Stimulated activated CD4-positive, alpha-beta T cell treated with anti-CD3 and anti-CD28 coated beads, Interleukin-1b, Interleukin-23, amount 100 ng/mL, for 1 hour (primary cell): ENCODE measurements at places on chromosomes 1 and 21.

DNA sequence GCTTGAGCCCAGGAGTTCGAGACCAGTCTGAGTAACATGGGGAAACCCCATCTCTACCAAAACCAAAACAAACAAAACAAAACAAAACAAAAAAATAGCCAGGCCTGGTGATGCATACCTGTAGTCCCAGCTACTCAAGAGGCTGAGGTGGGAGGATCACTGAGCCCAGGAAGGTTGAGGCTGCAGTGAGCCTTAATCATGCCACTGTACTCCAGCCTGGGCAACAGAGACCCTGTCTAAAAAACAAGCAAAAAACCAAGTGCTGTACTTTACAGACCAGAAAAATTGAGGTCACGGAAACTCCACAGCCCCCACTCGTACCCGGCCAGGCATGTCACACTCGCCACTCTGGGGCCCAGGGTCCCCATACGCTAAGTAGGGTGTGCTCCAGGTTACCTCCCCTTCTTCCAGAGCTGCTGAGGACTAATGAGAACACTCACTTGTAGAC lies 22.9 kb downstream of the ATP2B4 start:
- DNase-seq, result no peak

DNA sequence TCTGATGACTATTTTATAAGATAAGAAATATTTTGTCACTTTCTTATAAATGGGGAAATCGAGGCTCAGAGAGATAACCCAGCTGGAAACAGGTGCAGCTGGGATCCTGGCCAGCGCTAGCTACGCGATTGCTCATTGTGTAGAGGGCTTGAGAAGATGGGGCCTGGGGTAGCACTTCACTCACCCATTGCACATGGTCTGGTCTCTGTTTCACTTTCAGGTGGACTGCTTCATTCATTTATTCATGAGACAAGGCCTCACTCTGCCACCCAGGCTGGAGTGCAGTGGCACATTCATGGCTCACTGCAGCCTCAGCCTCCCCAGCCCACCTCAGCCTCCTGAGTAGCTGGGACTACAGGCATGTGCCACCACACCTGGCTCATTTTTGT lies 23.8 kb downstream of the UBE4B start:
- DNase-seq, result no peak

DNA sequence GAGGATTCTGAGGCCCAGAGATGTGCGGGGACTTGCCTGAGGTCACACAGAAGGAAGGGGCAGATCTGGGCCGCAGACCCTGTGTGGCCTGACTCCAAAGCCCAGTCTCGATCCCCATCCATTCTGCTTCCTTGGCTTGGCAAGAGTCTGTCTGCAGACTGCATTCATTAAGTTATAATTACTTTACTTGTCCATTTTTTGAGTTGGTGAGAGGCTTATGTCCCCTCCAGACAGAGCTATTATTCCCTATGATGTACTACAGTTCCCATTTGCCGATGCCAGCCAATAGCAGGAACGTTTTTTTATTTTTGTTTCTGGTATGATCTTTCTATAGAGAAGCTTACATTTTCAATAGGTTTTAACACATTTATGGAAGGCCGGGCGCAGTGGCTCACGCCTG lies 101.5 kb downstream of the ARHGEF10L start:
- DNase-seq, result no peak

GRCh38 chr1:51268634-51269033 lies 32.6 kb downstream of the RNF11 start:
- no peak for DNase-seq

DNA sequence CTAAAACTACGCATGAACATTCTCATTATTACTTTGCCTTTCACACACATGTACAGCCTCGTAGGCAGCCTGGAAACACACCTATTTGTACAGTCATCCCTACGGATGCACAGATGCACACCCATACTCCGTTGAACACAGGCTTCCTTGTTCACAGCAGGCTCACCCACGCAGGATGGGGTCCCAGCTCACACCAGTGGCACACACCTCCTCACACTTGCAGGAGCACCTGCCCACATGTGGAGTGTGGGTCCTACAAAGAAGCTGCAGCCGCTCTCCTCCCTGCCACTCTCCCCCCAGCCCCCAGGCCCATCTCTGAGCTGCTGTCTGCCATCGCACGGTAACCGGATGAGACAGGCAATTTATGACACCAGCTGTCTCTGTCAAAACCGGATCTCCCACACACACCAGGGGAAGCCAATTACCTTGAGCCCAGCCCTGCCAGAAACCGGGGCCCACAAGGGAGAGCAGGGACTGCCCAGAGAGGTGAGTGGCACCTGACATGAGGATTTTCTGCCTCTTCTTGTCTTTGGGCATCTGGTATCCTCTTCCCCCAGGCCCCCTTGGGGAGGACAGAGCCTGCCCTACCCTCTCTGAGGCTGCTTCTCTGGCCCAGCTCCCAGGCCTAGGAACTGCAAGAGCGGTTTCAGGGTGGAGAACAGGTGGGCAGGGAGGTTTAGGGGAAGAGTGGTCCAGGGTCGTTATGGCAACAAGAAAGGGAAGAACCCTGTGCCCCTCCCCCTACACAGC lies 175.4 kb downstream of the IGSF21 start:
- no peak for DNase-seq

- no peak for DNase-seq
These were observed 10.4 kb downstream of the ZBTB8A start for GRCh38 chr1:32549616-32550015.

- DNase-seq, result no peak
These were observed 123.3 kb downstream of the PCNX2 start for GRCh38 chr1:233172201-233172600.

GRCh38 chr21:44834951-44835646 lies 17.2 kb upstream of the SUMO3 start:
- no peak for DNase-seq
